Right atrium auricular region (tissue), 2 donors: ENCODE measurements at places on chromosomes 12 and 14. TPM values are rescaled to one million over a fixed set of nuclear protein-coding genes. Genes with fewer than 3 reads are reported as not detected.

The UNC79 gene
- 0.19 TPM for total RNA-seq

DNA sequence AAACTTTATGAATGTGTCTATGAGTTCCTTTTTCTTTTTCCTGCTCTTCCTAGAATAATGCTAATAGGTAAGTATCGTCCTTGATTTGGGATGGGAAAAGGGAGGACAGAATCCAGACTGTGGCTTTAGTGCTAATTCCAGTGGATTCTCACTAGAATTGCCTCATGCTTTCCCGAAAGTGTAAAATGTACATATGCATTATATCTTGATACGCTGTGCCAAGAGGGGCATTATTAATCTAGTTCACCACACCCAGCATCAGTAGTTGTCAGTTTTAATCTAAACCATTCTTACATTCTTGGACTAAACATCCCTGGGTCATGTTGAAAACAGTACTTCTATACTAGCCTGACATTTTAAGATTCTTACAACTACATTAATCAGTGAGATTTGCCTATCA is 49.3 kb downstream of the GCH1 start:
- no peak for DNase-seq

GRCh38 chr14:59249029-59249428 is 60.6 kb downstream of the DAAM1 start:
- no peak for DNase-seq

- DNase-seq, result peak; percentile 69
Observed at GRCh38 chr12:118136559-118137003, 657 bp downstream of the PEBP1 start.

DNA sequence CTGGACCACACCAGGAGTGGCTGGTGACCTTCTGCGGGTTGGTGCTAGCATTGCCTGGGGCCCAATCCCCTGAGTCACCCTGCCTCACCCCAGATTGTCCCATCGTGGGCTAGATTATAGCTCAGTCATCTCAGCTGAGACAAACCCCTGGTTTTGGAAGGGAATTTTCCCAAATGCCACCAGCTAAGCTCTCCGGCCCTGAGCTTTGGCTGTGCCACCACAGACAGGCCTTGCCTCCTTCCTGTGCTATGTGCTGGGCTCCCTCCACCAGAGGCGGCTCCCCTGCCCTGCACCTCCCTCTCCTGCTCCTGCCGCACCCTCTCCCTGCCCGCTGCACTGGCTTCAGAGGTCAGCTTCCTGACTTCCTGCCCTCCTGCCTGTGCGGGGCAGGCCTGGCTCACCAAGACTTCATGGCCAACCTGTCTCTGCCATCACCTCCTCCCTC is 196.3 kb downstream of the TSPAN9 start:
- DNase-seq, result no peak

DNA sequence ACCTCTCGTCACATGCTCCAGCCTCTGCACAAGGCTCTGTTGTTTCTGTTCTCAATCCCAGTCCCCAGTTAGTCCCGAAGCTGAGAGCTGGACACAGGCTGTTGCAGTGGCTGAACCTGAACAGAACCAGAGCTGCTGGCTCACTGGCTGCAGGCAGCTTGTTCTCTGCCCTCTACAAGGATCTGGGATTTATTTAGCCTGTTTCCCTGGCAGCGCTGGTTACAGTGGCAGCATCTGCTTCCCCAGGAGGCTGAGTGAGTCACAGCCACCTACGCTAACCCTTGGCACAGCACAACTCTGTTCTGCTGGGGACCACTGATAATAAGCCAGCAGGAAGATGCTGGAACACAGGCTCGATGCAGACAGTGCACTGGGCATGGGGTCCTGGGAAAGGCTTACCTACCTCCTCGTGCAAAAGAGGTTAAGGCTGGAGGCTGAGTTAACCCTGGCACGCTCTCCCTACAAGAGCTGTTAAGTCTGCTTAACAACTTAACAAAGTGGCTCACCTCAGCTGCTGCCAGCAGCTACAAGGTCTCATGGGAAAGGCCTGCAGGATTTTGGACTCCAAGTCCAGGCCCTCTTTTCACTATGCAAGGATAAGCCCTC is 299.6 kb downstream of the PCNX1 start:
- DNase-seq, result peak; percentile 60

The SPRING1 gene
- total RNA-seq, result 9.4 TPM

The RFX4 gene
- total RNA-seq, result not detected

The DPF3 gene
- total RNA-seq, result 26.6 TPM

DNA sequence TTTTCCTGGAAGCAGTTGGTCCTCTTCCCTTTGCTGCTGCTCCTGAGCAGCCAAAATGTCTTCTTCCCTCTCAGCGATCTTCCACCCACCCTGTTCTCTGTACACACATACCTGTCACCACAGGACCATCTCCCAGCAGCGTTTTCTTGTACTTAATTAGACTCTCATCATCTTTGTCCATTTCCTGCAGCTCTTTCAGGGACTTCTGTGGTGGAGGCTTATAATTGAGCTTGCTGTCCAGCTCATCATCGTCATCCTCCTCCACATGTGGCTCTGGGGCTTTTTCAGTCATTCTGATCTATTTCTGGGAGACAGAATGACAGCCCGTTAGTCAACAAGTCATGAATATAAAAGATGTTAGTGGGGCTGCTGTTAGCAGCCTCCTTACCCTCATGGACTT is 11.0 kb downstream of the ARHGDIB start:
- no peak for DNase-seq

DNA sequence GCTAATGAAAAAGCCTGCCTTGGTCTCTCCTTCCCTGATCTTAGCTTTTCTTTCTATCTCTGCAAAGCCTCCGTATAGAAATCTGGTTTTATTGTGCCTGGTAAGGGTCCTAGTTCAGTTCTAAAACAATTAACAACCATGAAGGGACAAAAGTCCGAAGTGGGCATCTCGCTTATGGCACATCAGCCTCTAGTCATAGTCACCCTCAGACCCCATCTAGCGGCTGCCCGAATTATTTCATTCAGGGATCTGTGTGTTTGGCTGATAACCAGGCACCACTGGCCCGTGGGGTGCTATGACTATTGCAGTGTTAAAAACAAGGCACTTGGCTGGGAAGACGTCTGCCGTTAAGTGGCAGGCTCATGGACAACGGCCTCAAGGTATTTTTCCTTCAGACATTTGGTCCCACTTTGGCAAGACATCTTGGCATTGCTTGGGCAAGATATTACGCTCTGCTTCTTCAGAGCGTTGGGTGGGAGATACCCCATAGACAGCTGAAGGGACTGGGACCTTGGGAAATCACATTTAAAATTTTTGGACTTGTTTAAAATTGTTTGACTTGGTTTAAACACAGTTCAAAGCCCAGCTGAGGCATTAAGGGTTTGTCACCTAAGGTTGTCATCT is 87.1 kb downstream of the SINHCAF start:
- DNase-seq, result peak; percentile 79

- DNase-seq, result no peak
Observed at GRCh38 chr12:131363841-131364495, 346.9 kb upstream of the SFSWAP start.

DNA sequence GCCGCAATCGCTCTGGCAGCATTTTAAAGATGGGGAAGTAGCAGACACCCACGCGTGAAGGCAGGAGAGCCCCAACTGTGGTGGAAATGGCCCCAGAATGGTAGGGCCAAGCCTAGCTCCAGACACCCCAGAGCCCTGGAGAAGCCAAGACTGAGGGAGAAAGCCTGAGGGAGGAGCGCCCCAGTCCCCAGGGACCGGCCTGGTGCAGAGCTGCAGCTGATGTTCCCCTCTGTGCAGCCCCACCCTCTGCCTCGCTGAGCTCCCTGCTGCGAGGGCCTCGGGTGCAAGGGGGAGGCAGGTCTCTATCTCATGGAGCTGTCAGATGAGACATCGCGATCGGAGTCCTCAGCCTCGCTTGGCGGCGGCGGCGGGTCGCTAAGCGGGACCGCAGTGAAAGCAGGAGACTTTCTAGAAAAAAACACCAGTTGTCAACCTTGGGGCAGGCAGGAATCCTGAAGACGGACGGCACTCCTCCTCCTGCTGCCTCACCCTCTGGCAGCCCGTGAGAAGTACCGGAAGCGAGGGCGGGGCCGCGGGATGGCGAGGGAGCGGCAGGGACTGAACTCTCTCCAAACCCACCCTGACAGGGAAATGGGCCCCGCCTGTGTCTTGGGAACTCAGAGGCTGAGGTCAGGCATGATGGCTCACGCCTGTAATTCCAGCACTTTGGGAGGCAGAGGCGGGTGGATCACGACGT is 6.0 kb downstream of the GAPDH start:
- peak; percentile 97 for DNase-seq

DNA sequence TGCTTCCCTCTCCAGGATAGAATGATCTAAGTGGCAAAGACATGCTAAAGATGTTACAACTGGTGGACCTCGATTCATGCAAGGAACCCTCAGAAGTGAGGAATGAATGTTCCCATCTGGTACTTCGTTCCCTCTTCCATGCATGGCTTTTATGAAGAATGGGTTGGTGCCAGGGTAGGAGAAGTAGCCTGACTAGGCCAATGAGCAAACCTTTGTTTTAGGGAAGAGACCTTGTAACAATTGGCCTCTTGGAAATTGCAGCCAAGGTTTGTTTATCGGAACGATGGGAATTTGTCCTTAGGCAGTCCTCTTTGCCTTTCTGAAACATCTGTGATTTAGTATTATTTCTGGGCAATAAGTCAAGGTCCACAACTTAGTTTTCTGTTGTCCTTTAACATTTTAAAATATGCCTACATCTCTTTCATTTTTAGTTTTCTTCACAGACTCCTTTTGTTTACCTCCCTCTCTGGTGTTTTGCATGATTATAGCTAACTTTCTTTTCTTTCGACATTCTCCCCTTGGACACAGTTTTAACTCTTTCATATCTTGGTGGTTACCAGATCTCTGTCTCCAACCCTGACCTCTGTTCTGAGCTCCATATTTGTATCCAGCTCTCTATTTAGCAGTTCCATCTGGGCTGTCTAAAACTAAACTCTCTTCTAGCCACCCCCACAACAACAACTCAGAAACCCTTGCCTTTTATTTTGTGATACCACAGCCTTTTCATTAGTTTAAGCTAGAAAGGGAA is 70.0 kb downstream of the DIP2B start:
- DNase-seq, result no peak

GRCh38 chr12:55707219-55707671 is 459 bp downstream of the ITGA7 start:
- no peak for DNase-seq
